ENCODE measurements at places on chromosomes 7 and 10.

DNA sequence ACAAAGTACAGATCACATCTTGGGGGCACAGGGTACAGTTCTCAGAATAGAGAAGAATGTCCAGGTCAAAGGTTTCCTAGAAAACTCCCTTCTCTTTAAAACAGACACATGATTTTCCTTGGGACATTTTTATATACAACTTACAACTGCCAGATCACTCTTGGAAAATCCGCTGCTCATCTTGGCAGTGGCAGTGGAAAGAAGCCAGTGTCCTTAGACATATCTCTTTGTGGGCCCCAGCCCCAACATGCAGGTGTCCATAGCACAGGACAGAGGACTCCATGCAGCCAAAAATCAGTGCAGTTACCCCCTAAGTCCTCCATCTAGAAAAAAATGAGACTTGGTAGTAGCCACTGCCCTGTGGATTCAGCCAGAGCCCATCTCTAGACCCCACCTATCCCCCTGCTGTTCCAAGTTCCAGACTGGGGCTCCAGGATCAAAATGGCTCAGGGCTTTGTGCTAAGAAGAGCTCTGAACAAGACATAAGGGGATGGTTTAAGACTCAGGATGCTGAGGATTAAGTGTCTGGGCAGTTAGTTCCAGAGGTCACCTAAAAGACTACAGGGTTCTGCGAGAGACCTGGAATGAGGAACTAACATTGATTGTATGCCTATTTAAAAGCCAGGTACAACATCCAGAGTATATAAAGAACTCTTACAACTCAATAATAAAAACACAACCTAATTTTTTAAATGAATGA, 34.4 kb downstream of the HIPK2 start:
- no peak for DNase-seq

DNA sequence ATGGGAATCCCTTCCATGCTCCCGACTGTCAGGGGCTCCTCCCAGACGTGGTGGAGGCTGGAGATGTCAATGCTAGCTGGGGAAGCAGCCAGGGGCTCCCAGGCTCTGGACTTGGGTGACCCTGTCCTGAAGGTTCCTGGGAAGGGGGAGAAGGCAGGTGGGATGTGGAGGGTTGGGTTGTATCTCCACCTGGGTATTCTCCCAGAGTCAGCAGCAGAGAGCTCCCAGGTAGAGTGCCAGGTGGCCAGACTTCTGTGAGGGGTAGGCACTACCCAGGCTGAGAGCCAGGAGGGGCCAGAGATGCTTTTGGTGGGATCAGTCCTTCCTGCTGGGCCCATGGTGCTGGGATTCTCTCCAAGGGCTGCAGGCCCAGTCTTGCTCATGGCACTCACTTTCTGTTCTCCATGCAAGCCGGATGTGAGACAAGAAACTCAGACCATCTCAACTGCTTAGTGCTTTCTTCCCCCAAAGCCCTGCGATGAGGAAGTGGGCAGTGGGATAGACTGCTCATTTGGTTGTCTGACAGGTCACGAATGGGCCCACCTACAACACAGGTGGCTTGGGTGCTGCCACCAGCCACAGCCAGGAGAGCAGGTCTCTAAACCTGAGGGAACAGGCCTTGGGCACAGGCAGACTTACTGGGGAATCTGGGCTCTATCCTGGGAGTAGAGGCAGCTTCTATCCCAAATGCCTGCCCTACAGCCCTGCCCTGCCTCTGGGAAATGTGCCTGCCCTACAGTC, 52.5 kb upstream of the CAMK2B start:
- no peak for DNase-seq

DNA sequence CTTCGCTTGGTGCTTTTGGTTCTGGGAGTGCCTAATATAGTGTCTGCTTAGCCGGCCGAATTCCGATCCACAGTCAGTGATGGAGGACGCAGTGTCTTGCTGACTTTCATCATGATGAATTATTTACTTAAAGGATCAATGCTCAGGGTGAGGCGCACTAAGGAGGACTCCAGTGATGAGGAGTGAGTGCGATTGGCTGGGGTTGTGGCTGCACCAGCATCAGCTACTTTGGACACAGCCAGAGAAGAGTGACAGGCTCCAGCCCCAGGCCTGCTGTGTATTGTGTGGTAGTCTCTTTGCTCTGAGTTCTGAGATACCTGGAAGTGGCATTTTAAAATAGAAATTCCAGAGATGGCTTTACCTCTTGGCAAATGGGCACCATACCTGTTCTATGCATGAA, 73.3 kb upstream of the ANLN start:
- no peak for DNase-seq

DNA sequence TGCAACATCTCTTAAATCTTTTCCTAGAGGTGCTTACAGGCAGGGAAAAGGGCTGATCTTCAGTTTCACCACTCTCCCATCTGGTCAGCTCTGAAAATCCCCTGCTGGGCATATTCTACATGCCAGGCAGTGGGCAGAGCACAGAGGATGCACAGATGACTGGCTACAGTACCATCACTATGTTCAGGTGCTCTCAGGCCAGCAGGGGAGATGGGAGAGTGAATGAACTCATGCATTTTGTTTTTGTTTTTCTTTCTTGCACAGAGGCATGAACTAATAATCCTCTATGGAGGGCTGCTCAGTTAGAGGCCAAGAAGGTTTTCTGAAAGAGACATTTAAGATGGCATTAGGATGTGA, 19.3 kb downstream of the ELMO1 start:
- DNase-seq: no peak
